Central memory CD8-positive, alpha-beta T cell (primary cell): ENCODE measurements at places on chromosomes 7 and 10.

DNA sequence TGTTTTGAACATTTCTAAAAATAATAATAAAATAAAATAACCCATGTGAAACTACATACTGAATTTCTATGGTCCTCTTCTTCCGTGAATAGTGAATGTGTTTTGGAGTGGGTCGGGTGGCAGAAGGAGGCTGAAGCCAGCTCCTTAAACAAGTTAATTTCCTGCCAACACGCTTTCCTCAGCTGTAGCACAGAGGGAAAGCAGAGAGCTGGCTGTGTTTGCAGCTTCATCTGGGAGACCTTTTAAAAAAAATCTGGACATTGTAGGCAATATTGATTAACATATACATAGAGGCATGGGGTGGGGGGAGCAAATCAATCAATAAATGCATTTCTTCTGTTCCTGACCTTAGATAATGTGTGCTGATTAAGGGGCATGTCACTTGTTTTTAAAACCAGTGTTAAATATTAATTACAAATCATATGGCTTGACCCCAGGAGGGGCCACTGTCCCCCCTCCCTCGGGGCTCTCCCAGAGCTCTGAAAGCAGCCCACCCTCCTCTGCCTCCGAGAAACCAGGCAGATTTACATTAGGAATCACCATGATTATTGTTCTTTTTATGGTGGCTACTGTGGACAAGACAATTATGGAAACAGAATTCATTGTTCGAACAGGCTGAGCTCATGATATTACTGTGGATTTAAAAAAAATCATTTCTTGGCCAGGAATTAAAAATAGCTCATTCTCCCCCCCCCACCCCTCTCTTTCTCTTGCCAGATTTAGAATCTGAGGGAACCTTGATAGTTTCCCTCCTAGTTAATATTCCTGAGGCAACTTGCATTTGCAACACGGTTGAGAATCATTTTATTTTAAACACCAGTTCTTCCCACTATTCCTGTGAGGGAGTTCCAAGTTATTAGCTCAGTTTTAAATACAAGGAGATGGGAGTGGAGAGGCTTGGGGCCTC lies 100.5 kb upstream of the CARD11 start:
- no peaks in the 10 kb centered on the region for H3K36me3 ChIP-seq
- no peak overlapping the region for H3K27ac ChIP-seq
- no peaks in the 10 kb centered on the region for H3K27me3 ChIP-seq
- H3K4me1 ChIP-seq: no peaks in the 10 kb centered on the region
- no peak overlapping the region for H3K4me3 ChIP-seq

GRCh38 chr7:141126107-141126506 lies 52.2 kb downstream of the TMEM178B start:
- H3K27ac ChIP-seq: no peak overlapping the region
- no peaks in the 10 kb centered on the region for H3K4me1 ChIP-seq
- H3K36me3 ChIP-seq: no peaks in the 10 kb centered on the region
- H3K4me3 ChIP-seq: no peak overlapping the region
- H3K27me3 ChIP-seq: peaks cover 66% of the 10 kb centered on the region

DNA sequence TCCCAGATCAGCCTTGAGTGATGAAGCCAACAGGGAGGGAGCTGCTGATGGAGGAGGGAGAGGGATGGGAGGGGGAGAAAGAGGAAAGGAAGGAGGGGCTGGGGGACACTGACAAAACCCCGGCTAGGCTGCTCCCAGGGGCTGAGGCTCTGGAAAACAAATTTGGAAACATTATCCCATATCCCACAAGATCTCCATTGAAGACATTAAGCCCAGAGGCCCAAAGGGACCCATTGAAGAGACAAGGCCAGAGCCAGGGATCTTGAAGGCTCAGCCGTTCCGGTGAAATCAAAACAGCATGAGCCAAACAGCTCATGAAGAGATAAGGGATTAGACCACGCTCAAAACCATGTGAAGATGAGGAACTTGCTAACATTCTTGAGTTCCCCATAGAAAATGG lies 184.3 kb upstream of the ITGB1 start:
- H3K36me3 ChIP-seq: peaks cover 21% of the 10 kb centered on the region
- H3K27ac ChIP-seq: no peak overlapping the region
- H3K4me1 ChIP-seq: peaks cover 44% of the 10 kb centered on the region
- no peaks in the 10 kb centered on the region for H3K27me3 ChIP-seq

DNA sequence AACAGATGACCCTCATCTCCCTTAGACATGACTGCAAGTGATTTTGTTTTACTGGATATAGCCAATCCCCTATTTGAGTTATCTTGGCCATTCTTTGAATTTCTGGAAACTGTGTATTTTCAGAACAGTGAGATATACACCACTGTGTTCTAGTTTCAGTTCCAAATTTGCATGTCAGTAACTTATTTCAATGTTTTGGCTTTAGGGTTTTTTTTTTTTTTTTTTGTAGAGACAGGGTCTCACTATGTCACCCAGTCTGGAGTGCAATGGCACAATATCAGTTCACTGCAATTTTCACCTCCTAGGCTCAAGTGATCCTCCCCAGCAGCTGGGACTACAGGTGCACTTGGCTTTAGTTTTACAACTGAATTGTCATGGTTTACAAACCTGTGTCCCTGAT lies 67.2 kb downstream of the ATAD1 start:
- peaks cover 18% of the 10 kb centered on the region for H3K36me3 ChIP-seq
- H3K27me3 ChIP-seq: no peaks in the 10 kb centered on the region
- no peak for DNase-seq
- H3K4me3 ChIP-seq: no peak overlapping the region
- no peak overlapping the region for H3K27ac ChIP-seq
- no peaks in the 10 kb centered on the region for H3K4me1 ChIP-seq

DNA sequence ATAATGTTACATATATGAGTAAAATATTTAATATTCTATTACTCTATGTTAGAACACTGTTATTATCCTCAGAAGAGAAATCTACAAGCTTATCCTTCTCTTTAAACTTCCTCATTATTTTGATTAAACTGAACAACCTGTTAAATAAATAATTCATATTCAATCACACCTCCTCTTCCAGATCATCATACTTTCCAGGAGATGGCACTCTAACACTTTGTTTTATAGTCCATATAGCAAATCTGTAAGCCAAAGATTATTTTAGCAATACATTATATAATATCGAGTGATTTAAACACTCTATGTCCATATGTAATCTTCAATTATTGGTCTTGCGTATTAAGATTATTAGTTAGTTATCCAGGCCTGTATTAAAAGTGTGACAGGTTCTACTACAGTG lies 694.1 kb downstream of the ANKRD7 start:
- no peak for DNase-seq
- no peaks in the 10 kb centered on the region for H3K36me3 ChIP-seq
- H3K27me3 ChIP-seq: no peaks in the 10 kb centered on the region
- no peaks in the 10 kb centered on the region for H3K4me1 ChIP-seq
- no peak overlapping the region for H3K27ac ChIP-seq

- no peaks in the 10 kb centered on the region for H3K4me1 ChIP-seq
- no peak overlapping the region for H3K4me3 ChIP-seq
- H3K27me3 ChIP-seq: no peaks in the 10 kb centered on the region
- DNase-seq: no peak
Observed at GRCh38 chr10:14040787-14041631, 289.7 kb downstream of the FRMD4A start.

DNA sequence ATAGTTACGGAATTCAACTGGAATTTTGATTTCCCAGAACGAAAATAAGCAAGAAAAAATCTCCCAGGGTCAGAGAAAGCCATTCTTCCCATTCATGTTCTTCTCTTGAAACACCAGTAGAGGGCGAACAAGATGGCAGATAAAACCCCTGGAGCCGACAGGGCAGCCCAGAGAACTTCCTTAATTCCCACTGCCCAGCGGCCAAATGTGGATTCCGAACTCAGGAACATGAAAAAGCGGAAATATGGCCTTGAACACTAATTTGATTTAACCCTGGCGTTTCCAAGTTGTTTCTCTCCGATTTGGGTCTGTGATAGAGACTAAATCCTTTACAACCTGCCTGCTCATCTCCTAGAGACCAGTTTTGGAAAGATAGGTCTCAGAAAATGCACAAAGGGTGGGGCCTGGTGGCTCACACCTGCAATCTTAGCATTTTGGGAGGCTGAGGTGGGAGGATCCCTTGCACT lies 100.7 kb upstream of the WAC start:
- H3K4me1 ChIP-seq: peaks cover 9% of the 10 kb centered on the region
- no peaks in the 10 kb centered on the region for H3K36me3 ChIP-seq
- DNase-seq: no peak
- H3K27me3 ChIP-seq: peaks cover 11% of the 10 kb centered on the region
- H3K27ac ChIP-seq: no peak overlapping the region

DNA sequence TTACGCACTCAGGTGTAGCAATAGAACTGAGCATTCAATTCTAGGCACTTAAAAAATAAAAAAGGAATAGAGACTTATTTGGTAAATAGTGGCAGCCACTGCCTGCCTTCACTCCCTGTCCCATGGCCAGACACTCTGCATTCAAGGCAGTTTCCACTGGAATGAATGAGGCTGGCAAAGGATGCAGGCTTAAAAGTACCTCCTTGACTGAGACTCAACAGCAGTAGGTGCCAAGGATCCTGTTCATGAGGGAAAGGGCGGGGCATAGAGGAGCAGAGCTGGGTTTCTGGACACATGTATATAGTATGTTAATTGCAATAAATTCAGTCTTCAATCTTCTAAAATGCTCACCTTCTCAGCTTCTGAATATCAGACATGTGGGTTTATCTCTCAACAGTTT lies 242.6 kb downstream of the PHF14 start:
- no peak for DNase-seq
- no peaks in the 10 kb centered on the region for H3K36me3 ChIP-seq
- no peak overlapping the region for H3K4me3 ChIP-seq
- H3K27me3 ChIP-seq: no peaks in the 10 kb centered on the region

DNA sequence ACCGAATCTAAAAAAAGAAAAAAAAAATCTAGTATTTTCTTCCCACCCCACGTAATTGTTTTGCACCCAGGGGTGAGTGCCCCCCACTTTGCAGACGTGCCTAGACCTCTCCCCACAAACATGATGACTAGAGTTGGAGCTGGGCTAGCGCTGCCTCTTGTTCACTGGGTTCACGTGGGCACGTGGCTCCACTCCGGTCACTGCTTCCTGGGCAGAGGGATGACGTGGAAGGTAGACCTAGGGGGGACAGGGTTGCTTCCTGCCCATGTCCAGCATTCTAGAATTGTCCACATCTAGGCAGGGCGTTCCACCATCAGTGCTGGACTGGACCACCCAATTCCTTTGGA lies 861 bp upstream of the LIMK1 start:
- H3K27me3 ChIP-seq: no peaks in the 10 kb centered on the region
- peak overlapping the region; percentile 64 for H3K27ac ChIP-seq

DNA sequence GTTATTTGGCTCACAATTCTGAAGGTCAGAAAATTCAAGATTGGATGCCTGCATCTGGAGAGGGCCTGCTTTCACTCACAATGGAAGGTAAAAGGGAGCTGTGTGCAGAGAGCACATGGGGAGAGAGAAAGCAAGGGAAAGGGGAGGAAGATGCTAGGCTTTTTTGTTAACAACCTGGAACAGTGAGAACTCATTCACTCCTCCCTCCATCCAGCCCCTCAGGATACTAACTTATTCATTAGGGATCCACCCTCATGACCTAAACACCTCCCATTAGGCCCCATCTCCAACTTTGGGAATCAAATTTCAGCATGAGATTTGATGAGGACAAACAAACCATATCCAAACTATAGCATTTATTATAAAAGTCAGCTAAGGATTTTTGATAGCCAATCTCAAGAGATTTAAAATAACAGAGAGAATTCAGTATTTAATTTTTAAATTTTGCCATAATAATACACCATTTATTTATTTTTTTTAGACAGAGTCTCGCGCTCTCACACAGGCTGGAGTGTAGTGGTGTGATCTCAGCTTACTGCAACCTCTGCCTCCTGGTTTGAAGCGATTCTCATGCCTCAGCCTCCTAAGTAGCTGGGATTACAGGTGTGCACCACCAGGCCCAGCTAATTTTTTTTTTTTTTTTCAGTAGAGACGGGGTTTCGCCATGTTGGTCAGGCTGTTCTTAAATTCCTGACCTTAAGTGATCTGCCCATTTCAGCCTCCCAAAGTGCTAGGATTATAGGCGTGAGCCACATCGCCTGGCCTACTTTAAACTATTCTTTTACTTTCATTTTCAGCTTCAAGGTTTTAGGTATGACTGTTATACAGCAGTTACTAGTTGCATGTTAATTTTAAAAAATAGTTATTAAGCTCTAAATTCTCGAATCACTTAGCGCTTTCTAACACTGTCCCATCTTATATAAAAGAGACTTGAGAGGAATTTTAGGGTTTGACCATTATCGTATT lies 20.3 kb upstream of the ETV1 start:
- peaks cover 7% of the 10 kb centered on the region for H3K4me1 ChIP-seq
- H3K4me3 ChIP-seq: peak overlapping the region; percentile 56
- DNase-seq: no peak
- peaks cover 14% of the 10 kb centered on the region for H3K27me3 ChIP-seq

- peaks cover 8% of the 10 kb centered on the region for H3K27me3 ChIP-seq
- DNase-seq: no peak
- peaks cover 9% of the 10 kb centered on the region for H3K4me1 ChIP-seq
- H3K27ac ChIP-seq: no peak overlapping the region
- no peak overlapping the region for H3K4me3 ChIP-seq
- H3K36me3 ChIP-seq: peaks cover 2% of the 10 kb centered on the region
Observed at GRCh38 chr10:80411681-80412220, 3.4 kb downstream of the PRXL2A start.

DNA sequence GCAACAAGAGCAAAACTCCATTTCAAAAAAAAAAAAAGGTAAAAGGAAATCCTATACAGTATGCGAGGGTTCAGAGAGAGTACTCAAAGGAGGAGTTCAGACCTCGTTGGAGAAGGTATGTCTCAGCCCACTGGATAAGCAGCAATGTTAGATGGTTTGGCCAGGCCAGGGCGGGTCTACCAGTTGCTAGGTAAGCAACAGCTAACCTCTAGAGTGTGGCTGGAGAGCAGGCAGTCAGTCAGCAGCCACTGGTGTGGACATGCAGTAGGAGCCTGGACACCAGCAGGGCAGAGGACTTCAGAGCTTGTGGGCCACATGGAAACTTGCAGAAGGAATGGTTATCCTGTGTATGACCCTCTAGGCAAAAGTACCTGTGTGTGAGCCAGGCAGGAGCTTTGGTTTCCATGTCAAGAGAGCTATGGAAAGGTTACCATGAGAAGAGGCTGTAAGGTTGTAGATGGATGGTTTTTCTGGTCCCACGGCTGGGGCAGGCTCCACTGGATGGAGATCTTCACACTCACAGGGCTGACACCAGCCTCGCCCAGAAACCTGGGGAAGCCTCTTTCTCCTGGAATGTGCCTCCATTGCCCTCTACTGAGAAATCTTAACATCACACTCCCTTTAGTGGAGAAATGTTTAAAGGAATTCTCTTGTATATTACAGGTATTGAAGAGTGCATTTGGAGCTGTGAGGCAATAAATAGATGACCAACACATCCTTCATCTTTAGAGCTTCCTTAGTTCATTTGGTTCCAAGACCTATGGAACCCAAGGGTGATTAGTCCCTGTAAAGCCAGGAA lies 63.6 kb downstream of the CCDC186 start:
- no peak overlapping the region for H3K4me3 ChIP-seq
- no peak for DNase-seq
- H3K36me3 ChIP-seq: no peaks in the 10 kb centered on the region
- H3K27me3 ChIP-seq: peaks cover 22% of the 10 kb centered on the region
- H3K27ac ChIP-seq: no peak overlapping the region

- no peak overlapping the region for H3K4me3 ChIP-seq
- no peaks in the 10 kb centered on the region for H3K36me3 ChIP-seq
- no peaks in the 10 kb centered on the region for H3K4me1 ChIP-seq
- H3K27ac ChIP-seq: no peak overlapping the region
Observed at GRCh38 chr7:128150223-128150865, 90.7 kb upstream of the LEP start.
